ENCODE measurements at places on chromosomes 2 and 18.
A peak's percentile ranks its signal among the peaks of the same experiment; 100 is the strongest.

- no peak for DNase-seq
Measured at GRCh38 chr2:201180010-201180409, 2.9 kb upstream of the CASP10 start.

- DNase-seq, result no peak
Measured at GRCh38 chr2:126898636-126899035, at the start of gene TEX51. TEX51 (plus strand) TSS chr2:126898890; CDS start chr2:126898919, 29 bp downstream.

GRCh38 chr2:201852878-201853415 is 46.6 kb downstream of the CDK15 start:
- no peak for DNase-seq

DNA sequence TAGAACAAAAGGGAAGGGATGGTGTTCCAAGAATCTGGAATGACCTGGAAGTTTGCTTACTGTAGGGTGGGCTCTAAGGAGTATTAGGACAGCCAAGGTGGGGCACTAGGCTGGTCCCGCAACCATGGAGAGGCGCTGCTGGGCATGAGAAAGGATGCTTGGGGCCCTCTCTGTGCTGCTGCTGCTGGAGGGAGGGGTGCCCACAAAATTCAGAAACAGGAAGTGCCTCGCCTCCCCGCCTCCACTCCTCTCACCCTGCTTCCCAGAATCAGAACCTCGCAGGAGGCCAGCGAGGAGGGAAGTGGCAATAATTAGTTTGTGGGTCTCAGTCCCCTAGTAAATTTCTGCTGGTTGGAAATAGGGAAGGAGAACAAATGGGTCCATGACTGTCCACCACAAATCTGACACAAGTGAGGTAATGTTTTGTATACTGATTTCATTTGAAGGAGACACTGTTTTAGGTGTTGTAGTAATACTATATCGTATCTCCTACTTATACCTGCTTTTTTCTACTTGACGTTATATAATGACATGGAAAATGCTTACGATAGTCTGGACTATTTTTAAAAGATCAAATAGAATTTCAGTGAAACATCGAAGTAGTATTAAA is 7.9 kb upstream of the PDCL3 start:
- no peak for DNase-seq

GRCh38 chr2:204199357-204199756 is 262.8 kb downstream of the ICOS start:
- DNase-seq, result no peak

- DNase-seq, result no peak
Measured at GRCh38 chr2:16647992-16648617, 17.5 kb downstream of the CYRIA start.

DNA sequence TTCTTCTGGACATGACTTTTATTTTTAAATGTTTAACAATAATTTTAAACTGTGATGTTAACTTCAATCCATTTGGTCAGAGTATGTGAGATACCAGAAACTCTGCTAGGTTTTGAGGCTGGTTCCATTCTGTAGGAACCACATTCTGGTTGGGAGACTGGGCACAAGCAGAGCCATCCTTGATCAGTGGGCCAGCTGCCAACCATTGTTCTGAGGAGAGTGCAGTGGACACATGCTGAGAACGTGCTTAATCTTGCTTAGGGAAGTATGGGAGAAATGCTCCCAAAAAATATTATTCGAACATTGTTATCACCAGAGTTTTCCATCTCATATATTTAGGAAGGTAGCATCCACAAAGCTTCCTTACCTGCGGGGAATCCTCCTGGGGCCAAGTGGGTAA is 155.8 kb downstream of the RTN4 start:
- DNase-seq, result no peak

DNA sequence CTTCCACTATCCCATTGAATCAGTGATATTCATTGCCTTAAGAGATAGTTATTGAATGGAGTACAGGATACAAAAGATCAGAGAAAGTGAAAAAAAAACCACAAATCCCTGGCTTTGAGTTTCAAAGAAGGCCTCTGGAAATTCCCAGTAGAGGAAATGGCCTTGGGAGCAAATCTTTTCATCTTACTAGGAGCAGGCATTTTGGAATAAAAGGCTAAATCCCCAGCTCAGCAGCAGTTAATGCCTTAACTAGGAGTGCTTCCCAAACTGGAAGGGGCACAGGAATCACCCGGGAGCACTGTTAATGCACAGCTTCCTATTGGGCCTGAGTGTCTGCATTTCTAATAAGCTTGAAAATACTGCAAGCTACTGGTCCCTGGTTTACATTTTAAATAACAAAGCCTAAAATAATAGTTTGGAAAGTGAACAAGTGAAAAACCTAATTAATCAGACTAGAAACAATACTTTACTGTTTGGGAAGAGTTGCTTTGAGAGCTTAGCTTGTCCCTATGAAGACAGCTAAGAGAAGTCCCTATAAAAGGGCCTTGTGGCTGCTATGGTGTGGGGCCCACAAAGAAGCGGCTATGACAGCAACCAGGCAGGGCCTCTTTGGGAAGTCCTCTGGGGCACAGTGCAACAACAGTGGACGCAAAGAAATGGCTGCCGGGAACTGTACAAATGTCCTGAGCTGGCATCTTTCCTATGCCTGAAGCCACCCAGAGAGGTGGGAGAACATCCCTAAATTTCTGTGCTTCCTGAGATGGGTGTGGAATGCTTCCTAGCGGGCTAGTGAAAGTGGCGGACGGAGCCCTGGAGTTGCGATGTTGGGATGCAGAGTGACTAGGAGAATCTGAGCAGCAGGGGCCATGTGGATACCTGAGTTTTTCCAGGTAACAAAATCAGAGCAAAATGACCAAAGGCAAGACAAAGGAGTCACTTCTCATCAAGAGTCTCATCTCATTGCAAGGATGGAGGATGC is 117.1 kb upstream of the KLHL14 start:
- no peak for DNase-seq

GRCh38 chr18:23951206-23951605 is 63.3 kb upstream of the TTC39C start:
- DNase-seq, result no peak

- no peak for DNase-seq
Measured at GRCh38 chr18:31649978-31650719, 34.2 kb downstream of the B4GALT6 start.

- peak; percentile 67 for DNase-seq
Measured at GRCh38 chr2:236343400-236344161, 79.4 kb upstream of the ASB18 start.

DNA sequence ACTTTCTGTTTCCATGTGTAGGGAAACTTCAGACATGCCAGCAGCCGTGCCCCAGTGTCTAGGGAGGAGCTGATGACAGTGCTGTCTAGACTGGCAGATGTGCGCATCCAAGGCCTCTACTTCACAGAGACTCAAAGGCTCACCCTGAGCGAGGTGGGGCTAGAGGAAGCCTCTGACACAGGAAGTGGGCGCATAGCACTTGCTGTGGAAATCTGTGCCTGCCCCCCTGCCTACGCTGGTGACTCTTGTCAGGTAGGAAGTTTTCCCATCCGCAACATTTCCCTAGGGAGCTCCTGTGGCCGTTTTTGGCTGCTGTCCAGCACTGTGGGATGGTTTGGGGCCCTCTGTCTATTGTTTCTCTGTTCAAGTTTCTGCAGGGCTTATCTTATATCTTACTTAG is 143.1 kb upstream of the TTC39C start:
- no peak for DNase-seq

- no peak for DNase-seq
Measured at GRCh38 chr2:62369541-62370202, 136.3 kb downstream of the TMEM17 start.

GRCh38 chr2:71683666-71684065 is 230.3 kb downstream of the DYSF start:
- DNase-seq, result no peak

GRCh38 chr18:8730080-8730827 is 24.9 kb downstream of the MTCL1 start:
- no peak for DNase-seq

GRCh38 chr2:85754313-85755095 is 713 bp downstream of the ATOH8 start:
- peak; percentile 38 for DNase-seq

GRCh38 chr2:120678251-120678650 is 57.4 kb upstream of the GLI2 start:
- no peak for DNase-seq

GRCh38 chr18:77058290-77058835 is 74.2 kb downstream of the MBP start:
- no peak for DNase-seq

DNA sequence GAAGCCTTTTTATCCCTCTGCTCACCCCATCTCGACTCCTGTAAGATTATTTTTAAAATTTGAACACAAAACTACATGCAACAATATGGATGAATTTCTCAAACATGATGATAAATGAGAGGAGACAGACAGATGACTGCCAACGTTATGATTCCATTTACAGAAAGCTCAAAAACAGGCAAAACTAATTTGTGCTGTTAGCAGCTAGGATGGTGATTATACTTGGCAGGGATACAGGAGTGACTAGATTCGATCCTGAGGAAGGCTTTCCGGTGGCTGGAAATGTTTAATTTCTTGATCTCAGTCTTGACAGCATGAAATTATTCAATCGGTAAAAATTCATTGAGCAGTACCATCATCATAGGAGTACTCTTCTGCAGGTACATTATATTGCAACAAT is 163.4 kb upstream of the SH3BP4 start:
- DNase-seq, result no peak

DNA sequence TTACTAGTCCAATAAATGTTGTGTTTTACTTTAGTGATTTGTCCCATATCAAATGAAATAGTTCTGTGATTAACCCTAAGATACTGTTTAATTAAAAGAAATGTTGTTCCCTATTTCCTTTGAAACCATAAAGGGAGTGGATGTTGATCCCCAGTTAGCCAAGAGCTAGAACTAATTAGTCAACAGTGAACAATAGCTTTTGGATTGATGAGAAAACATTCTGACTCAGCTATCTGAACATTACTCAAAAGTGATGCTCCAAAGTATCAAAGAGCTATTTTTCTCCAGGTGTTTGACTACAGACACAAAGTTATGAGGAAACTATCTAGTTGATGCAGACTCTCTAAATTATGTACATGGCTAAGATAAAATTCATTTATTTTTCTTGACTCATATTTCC is 7.3 kb upstream of the FEZ2 start:
- DNase-seq, result no peak

GRCh38 chr2:236164201-236164924 is 3.8 kb downstream of the GBX2 start:
- peak; percentile 31 for DNase-seq

DNA sequence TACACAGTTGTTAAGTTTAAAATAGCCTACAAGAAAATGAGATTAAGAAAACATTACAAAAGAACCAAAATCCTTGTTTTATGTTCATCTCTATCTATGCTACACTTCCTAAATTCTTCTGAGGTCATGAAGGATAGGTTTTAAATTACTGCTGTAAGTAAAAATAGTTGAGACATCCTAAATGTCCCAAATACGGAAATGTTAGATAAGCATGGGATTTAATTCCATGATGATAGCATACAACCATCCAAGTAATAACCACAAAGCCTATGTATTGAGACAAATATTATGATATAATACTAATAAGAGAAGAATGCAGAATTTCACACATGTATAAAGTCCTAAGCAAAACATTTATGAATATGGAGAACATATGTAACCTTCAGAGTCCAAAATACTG is 34.1 kb downstream of the PIEZO2 start:
- no peak for DNase-seq

- no peak for DNase-seq
Measured at GRCh38 chr2:236025892-236026291, 142.3 kb downstream of the GBX2 start.

DNA sequence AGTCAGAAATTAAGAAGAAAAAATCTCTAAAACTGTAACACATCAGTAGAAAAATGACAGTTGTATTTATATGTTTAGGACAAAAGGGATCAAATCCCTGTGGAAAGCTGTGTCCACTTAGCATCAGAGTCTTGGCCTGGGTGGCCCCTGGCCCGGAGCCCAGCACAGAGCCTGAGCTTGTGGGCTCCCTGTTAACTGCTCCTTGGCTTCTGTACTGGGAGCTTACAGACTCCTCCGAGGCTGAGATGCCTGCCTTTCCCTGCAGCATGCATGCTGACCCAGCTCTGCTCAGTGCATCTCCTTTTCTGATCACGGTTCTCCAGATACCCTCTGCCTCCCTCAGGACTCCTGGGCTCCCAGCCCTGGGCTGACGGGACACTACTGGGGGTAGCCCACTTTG is 98.1 kb downstream of the DCDC2C start:
- no peak for DNase-seq

DNA sequence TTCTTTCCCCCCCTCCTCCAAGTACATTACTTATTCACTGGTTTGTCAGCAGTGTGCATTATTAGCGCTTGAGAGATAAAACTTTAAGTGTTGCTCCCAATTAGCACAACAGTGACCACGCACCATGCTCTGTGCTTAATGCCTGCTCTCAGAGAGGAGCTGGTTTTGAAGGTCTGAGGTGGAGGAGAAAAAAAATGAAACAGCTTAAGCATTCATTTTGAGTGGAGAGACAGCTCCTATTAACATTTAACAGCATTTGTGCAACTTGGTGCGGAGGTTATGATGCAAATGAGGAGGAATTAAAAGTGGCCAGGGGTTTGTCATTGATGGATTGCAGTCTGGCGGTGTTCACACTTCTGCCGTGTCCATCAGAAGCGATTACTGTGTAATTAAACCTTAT is 141.8 kb downstream of the FIGN start:
- DNase-seq, result no peak

DNA sequence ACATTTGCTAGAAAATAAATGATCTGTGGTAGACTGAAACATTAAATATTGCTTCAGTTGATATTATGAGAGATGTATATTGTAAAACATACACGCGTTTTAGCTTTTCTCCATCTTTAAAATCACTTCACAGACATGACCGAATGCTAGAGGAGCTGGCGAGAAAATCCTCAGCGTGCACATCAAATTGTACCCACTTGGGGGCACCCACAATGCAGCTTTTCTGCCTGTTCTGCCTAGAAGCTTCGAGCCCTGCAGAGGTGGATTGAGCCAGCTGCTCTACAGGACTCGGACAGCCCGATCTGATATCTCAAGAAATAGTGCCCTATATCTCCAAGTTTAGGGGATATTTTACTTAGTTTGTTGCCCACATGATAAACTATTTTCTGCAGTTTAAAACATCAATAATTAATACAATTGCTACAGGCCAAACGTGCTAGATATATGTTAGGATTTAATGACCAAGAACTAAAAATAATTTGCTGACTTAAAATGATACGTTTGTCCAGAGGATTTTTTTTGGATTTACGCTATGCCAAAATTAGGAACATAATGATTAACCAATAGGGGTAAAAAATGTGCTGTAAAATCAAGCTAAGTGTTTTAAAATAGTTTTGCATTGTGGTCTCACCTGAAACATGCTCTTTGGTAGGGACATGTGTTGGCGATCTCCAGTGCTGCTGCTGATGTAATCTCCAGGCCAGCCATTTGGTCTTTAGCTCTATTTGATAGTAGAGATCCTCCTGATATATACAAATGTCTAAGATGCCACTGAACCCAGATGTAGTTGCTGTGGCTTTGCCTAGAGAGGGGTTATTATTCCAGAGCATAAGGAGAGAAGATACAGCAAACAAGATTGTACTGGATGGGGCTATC is 22.3 kb upstream of the ATP5MC3 start:
- DNase-seq, result no peak

DNA sequence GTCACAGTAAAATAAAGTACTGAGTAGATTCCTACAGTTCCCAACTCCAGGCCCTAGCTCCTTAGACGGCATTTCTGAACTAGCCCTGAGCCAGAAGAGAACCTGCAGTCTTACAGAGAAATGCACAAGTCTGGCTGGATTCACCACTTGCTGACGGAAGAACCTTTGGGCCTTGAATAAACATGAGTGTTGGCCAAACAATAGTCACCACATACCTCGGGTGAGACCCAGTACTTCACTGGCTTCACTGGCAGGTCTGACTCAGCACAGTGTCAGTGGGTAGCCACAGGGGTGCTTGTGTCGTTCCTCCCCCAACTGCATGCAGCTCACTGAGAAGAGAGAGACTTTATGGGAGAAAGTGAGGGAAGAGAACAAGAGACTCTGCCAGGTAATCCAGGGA is 88.9 kb downstream of the TMEM185B start:
- DNase-seq, result no peak
